ENCODE measurements at places on chromosomes 4 and X.

- no peak for DNase-seq
Observed at GRCh38 chr4:24719615-24720014, 75.8 kb upstream of the SOD3 start.

DNA sequence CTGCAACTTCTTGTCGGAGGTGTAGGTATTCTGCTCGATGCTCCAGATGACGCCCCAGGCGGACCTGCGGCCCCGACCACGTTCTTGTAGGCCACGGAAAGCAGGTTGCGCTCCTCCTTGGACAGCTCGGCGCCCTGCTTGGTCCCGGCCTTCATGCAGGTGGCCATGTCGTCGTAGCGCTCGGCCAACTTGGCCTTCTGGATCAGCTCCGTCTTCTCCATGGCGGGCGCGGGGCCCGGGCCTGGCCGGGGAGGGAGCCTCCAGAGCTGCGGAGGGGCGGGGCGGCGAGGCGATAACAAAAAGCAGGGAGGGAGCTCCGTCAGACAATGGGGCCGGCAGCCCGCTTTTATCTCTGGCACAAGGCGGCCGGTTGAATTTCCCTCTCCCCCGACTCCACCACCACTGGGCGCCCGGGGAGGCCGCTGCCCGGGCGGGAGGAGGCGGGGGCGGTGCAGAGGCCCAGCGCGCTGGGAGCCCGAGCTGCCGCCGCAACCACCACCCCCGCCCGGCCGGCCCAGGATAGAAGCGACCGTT, 28.3 kb upstream of the DRP2 start:
- DNase-seq, result no peak

DNA sequence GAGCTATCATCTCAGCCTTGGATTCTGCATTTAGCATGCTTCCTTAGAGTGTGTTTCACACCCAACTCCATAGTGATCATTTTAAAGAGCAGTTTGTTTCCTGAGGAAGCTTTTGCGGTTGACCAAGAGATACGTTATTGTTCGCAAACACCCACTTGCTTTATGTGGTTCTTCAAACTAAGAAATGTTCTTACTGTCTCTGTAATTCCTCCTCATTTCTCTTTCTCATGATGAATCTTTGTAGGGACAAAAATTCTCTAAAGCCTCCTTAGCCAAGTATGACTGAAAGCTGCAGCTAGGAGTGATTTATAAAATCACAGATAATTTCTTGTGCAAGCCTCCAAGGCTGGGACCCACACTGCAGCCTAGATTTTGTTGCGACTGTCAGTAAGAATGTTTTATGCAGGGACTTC, 10.0 kb downstream of the TNIP3 start:
- peak; percentile 39 for DNase-seq

- DNase-seq, result no peak
Observed at GRCh38 chr4:143348233-143349077, 11.8 kb downstream of the GAB1 start.

GRCh38 chrX:13130816-13131215, 86.4 kb upstream of the FAM9C start:
- no peak for DNase-seq

DNA sequence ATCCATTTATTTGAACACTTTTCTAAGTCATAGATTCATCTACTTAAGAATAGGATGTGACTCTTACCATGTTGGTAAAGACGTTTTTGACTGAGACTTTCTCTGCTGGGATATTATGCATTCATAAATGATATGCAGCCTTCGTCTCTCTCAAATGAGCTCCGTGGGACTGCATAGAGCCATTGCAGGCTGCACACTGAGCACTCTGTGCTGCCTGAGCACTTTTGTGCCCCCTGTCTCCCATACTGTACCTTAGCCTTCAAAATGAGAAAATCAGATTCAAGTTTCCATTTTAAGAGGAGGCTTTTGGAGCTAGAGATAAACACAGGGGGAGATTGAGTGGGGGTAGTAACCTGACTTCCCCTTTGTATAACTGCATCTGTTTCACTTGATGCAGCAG, 433.6 kb downstream of the ZIC3 start:
- DNase-seq, result no peak

GRCh38 chr4:90876296-90876695, 749.1 kb downstream of the CCSER1 start:
- DNase-seq, result no peak

DNA sequence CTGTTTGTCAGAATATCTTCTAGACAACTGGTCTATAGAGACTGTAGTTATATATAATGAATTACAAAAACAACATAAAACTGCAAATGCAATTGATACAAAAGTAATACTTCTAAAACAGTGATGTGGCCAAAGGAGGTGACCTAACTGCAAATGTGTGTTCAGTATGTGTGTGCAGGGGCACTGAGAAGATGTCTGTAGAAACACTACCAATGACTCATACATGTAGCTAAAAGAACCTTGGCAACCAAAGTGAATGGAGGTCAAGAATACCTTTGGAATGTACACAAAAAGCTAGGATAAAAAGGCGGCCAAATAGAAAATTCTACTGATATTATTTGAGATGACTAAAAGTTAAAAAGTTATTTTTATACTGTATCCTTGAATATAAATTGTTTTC, 261.8 kb downstream of the CAMK2D start:
- no peak for DNase-seq

DNA sequence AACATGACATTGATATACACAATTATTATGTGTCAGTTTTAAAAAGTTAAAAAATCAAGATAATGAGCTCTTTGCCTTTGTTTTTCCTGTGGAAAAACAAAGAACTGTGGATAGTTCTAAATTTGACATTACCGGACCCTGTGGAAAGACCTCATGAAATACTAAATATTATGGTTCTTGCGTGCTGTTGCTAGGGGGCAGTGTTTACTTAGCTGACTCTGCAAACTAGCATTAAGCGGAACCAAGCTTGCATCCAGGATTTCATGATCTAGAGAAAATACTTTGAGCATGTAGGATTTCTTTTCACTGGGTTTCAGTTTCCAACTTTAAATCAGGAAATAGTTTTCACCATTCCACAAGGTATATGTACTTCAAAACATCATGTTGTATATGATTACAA, 33.6 kb downstream of the CLCN4 start:
- DNase-seq, result no peak
